ENCODE measurements at places on chromosomes 11 and 22. TPM values are rescaled to one million over a fixed set of nuclear protein-coding genes. Genes with fewer than 3 reads are reported as not detected.

SLC22A9 gene
- not detected for total RNA-seq

ABCC8 gene
- total RNA-seq = 5.7 TPM

CSF2RB gene
- total RNA-seq = not detected

SYT8 gene
- total RNA-seq = not detected

PTPRCAP gene
- 2.1 TPM for total RNA-seq

MRGPRX4 gene
- not detected for total RNA-seq

STIP1 gene
- 160 TPM for total RNA-seq

LRRC32 gene
- total RNA-seq = 0.39 TPM

RFPL2 gene
- total RNA-seq = 1.4 TPM

MPZL2 gene
- not detected for total RNA-seq

DNA sequence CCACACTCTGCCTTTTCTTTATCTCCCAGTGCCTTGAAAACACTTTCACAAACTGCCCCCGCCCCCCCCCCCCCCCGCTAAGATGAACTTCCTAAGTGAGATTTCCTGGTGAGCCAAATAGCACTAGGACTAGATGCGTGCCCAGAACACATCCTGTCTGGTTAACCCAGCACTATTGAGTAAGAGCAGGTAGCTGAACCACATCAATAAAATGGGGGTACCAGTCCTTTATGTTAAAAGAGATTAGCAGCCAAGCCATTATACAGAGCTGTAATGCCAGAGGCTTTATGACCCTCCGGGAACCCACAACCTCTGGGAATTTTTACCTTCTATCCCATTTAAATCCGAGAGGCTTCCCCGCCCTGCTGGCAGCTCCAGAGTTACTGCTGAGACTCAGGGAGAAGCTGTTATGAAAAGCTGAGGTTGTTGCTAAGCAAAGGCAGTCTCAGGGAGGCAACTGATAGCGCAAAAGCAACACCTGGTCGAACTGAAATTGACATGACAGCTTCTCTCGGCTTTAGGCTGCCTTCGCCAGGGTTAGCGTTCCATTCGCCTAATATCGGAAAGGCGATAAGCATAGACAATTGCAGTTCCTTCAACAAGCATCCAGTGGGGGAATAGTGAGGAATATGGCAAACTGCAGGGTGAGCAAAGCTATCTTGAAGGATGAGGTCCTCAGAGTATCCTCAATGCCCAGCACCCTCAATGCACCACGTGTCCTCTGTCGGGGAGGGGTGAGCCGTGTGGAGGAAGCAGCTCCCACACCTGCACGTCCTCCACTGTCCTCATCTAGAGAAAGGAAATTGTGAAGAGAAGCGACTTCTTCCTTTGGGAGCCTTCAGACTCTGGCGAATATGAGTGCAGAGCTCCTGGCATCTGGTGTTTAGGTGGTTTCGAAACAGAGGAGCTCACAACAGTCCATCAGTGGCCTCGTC, 977.0 kb downstream of the NTM start:
- DNase-seq = no peak

GRCh38 chr11:91296629-91297028, 928.0 kb upstream of the FAT3 start:
- no peak for DNase-seq

DNA sequence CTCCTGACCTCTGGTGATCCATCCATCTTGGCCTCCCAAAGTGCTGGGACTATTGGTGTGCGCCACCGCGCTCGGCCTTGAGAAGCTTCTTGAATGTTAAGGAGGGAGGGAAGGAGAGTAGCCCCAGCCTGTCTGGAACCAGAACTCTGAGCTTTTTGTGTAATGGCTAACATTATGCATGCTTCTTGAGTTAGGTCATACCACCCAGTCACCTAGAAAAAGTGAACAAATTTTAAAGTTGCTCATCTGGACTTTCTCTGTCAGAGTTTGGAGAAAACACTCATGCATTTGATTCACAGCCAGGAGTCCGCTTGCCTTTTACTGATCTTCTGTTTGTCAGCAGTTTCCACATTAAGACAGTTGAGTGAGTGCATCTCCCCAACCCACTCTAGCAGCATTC, 82.1 kb downstream of the PPP6R3 start:
- no peak for DNase-seq

DNA sequence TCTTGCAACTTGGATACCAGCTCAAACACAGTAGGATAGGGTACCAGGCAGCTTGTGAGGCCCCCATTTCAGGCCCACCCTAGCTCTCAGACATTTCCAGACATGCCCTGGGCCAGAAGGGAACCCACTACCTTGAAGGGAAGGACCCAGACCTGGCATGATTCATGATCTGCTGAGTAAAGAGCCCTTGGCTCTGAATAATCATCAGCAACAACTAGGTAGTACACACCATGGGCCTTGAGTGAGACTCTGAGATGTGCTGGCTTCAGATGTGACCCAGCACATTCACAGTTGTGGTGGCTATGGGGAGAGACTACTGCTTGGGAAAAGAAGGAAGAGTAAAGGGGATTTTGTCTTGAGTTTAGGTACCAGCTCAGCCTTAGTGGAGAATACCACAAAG, 23.6 kb downstream of the JRKL start:
- DNase-seq = no peak

- no peak for DNase-seq
Measured at GRCh38 chr22:25114369-25115362, 85.0 kb upstream of the CRYBB3 start.
